ENCODE measurements at places on chromosomes 1 and 21. TPM values are rescaled to one million over a fixed set of nuclear protein-coding genes. Genes with fewer than 3 reads are reported as not detected.

CELSR2 gene
- total RNA-seq = 8.3 TPM

DNA sequence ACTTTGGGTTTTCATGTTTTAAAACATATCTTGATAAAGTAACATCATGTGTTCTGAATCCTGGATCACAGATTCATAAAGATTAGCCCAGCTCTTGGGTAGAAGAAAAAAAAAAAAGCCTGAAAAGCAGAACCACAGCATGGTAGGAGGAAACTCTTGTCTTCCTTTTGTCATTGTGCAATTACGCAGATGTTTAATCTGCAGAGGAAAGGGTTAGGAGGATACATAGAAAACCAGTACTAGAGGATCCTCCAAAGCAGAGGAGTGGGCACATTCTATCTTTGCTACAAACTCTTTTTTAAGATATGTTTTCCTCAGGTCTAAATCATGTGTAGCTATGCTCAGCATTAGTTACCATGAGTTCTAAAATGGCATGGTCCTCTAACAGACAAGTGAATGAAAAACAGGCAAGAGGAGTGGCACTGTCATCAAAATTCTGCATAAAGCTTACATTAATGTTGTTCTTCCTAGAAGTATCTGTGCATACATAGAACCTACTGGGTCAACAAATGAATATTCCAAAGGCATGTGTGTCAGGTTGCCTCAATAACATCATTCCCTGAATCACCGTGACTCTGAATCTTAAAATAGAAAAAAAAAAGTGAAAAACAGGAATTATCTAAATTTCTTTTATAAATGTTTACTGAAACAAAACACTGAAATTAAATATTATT, 107.0 kb downstream of the NME7 start:
- DNase-seq = no peak

DNA sequence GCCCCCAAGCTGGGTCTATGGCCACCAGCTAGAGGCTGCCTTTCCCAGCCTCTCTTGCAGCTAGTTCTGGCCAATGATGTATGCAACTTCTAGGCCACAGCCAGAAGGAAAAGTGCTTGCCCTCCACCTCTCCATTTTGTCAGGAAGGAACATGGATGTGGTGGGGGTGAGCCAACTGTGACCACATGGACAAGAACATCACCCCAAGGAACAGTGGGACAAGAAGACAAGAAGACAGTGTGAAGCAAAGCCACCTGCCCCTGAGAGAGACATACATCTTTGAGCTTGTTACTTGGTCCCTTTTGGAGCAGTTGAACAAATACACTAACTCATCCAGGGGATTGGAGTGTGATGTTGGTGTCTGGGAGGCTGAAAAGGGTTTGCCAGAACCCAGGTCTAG, 105.8 kb upstream of the EDN2 start:
- no peak for DNase-seq

DNA sequence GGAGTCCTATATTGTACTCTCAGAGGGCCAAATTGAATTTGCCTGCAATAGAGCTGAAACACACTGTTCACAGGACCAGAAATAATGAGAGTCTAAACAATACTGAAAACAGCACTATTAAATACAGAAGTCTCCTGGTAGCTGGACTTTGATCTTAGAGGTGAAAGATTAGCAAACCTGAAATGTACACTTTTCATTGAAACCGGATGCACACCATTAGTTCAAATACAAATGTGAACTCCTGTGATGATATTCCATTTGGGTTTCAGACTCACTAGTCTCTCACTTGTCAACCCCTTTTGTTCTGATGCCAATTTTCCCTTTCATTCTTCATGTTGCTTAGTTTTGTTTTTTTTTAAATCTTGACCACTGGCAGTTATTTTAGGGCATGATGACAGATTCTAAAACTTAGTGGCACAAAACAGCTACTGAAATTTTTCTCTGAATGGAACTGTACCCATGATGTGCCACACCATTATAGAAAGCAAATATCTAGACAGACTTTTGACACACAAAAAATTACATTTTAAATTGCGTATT, 5.9 kb upstream of the TNFSF4 start:
- DNase-seq = no peak

DNA sequence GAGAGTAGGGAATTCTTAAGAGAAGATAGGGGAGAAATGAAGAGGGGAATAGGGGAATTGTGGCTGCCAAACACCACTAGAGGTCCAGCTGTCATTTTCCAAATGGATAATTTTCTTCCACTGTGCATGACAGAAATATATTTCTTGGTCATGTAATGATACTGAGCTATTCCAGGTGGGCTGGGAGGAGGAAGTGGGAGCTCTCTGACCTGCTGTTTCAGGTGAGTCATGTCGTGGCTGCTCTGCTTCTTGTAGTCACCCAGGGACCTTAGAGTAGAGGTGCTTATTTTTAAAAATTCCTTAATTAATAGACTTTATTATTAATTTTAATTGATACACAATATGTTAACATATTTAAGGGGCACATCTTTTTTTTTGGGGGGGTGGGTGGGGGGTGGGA, 11.9 kb downstream of the PDE4B start:
- DNase-seq = no peak

MDM4 gene
- 56.5 TPM for total RNA-seq
